Stimulated activated CD4-positive, alpha-beta T cell treated with anti-CD3 and anti-CD28 coated beads, Interleukin-15, amount 100 ng/mL, for 48 hours (primary cell): ENCODE measurements at places on chromosomes 5 and 9.

DNA sequence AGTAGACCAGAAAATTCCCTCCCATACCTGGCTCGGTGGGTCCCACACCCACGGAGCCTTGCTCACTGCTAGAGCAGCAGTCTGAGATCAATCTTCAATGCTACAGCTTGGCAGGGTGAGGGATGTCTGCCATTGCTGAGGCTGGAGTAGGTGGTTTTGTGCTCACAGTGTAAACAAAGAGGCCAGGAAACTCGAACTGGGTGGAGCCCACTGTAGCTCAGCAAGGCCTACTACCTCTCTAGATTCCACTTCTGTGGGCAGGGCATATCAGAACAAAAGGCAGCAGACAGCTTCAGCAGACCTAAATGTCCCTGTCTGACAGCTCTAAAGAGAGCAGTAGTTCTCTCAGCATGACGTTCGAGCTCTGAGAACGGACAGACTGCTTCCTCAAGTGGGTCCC lies 5.6 kb upstream of the GZMA start:
- DNase-seq: no peak

DNA sequence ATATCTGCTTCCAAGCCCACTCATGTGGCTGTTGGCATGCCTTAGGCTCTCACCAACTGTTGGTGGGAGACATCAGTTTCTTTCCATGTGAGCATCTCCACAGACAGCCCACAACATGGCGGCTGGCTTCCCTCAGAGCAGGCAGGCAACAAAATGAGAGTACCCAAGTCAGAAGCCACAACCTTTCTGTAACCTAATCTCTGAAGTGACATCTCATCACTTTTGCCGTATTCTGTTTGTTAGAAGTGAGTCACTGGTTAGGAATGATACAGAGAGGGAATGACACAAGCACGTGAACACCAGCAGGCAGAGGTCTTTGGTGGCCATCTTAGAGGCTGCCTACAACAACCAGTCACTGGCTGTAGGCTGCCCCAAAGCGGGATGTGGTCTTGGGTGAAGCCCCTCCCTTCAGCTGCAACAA lies 88.6 kb upstream of the RASGRF2 start:
- peak; percentile 39 for DNase-seq

DNA sequence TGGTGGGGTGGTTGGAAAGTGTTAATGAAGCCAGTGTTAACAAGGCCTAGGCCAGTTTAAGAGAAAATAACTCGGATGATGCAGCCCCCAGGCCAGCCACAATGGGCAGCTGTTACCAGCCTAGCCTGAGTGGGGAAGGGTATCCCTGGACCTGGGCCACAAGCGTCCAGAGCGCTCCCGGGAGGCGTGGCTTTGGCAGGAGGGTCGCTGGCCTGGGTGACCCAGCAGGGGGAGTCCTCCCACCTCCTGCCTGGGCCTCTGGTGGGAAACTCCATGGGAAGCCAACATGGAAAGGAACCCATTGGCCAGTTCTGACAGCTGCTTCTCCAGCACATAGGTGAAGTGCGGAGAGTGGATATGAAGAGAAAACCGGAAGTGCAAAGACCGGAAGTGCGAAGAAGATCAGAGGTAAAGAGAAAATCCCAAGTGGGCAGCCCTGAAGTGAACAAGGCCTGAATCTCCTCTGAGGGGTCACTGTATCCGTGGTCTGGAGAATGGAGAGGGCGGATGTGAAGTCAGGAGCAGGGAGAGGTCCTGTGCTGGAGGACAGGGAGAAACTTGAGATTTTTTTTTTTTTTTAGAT lies 79.0 kb downstream of the ADCY2 start:
- DNase-seq: no peak

- DNase-seq: no peak
These were observed 133.9 kb downstream of the LHFPL2 start for GRCh38 chr5:78514427-78515330.

DNA sequence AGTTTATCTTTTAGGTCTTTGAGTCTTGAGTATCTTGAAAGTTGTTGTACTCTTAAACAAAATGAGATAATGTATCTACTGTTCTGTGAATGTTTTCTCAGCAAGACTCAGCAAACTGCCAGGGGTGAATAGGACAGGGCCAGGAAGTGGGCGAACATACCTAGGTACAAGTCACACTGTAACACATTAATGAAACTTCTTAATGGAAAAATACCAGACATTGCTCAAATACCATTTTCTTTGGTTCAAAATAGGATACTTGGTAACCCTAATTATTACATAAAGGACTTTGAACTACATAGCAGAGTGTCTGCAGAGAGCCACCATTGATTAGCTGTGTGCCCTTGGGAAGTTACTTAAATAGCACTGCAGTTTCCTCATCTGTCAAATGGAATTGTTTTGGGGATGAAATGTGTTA lies 197.5 kb downstream of the ARHGEF28 start:
- DNase-seq: no peak

DNA sequence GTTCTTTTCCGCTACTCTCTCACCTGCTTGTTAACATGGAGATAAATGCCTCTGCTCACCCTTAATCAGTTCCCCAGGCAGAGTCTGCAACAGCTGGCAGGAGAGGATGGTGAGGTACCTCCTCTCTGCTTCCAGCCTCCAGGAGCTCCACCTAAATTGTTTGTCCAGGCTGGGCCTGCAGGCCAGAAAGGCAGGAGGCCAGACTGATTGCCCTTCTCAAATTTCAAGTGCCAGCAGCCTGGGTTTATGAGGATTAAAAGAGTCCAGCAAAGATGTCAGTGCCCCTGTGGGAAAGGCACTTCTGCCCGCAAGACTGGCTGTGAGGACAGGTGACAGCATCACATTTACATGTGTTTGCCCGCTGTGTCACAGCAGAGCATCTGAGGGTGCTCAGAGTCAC lies 19.8 kb downstream of the CORO2A start:
- no peak for DNase-seq

GRCh38 chr5:90353254-90353653 lies 56.3 kb downstream of the CETN3 start:
- DNase-seq: no peak

- DNase-seq: no peak
These were observed 136.2 kb downstream of the CFAP90 start for GRCh38 chr5:7714697-7715096.

DNA sequence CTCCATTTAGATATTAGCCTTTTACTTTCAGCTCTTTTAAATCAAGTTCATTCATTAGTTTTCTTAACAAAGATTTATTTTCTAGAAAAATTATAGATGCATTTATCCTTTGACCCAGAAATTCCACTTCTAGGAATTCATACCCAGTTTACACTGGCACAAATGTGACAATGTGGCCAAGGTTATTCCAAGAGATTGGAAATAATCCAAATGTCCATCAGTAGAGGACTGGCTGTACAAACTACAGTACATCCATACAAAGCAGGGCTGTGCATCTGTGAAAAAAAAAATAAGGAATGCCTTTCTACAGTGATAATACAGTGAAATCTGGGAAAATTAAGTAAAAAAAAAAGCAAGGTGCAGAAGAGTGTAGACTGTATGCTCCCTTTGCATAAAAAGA lies 149.2 kb downstream of the GABBR2 start:
- no peak for DNase-seq

DNA sequence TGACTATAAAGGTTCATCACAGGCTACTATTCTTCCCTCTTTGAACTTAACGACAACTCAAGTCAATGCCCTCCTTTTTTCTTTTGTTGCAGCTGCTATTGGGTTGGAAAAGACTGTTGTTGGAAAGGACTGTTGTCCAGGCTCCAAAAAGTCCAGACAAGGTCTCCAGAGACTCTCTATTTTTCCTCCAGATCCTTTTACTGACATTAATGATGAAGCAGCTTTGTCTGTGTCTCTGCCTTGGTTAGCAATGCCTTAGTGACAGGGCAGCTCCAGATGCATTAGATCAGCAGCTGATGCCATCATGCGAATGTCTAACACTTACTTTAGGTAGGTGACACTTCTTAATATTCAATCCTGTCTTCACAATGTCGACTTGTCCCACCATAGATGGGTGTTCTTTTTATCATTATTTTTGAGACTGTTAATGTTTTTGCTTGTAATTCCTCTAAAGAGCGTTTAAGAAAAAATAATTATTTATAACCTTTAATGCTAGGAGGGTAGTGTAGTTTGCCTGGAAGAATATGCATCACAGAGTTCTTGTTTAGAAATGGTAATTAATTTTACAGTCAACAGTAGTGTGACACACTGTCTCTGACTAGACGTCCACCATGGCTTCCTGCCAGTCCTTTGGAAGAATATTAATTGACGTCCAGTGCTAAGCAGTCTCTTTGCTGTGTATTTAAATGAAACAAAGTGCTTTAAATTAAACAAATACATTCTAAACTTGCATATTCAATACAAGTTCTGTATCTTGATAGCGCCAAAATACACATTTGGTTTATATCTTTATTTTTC lies 492.2 kb downstream of the NR2F1-AS1 start:
- DNase-seq: no peak

DNA sequence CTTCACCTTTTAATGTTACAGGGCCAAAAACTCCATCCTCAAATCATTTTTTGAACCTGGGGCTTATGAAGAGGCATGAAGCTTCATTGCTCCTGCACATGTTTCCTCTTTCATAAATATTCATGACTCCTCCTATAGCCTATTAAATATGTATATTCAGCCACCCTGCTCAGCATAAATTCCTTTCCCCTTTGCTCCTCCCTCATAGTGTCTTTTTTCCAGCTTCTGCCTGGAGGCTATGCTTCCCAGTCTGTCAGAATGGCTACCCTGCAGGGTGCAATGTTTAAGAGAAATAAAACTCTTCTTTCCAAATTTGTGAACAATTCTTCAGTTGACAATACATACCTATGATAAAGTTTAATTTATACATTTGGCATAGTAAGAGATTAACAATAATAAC lies 1082.9 kb upstream of the CDH18 start:
- DNase-seq: no peak

GRCh38 chr5:171152382-171152781 lies 156.7 kb upstream of the TLX3 start:
- no peak for DNase-seq

GRCh38 chr5:63553073-63553472 lies 409.2 kb downstream of the HTR1A start:
- DNase-seq: no peak

GRCh38 chr5:76104027-76104426 lies 20.8 kb downstream of the SV2C start:
- DNase-seq: peak; percentile 13

DNA sequence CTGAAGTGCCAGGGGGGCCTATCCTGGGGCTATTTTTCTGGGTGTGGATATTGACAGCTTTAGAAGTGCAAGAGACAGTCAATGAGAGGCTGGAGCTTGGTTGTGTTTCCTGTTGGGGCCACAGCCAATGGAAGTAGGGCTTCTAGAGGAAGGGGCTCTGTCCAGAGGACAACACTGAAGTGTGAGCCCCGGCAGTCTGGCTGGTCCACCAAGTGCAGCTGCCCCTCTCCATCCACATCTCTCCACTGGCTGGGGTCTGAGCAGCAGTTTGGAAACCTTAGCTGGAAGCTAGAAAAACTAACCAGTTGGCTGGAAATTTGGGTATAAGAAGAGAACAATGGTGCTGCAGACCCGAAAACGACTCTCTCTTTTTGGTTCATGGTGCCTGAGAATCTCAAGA lies 64.3 kb upstream of the PSD2 start:
- DNase-seq: no peak

- no peak for DNase-seq
These were observed 102.3 kb downstream of the ENC1 start for GRCh38 chr5:74538206-74538661.

DNA sequence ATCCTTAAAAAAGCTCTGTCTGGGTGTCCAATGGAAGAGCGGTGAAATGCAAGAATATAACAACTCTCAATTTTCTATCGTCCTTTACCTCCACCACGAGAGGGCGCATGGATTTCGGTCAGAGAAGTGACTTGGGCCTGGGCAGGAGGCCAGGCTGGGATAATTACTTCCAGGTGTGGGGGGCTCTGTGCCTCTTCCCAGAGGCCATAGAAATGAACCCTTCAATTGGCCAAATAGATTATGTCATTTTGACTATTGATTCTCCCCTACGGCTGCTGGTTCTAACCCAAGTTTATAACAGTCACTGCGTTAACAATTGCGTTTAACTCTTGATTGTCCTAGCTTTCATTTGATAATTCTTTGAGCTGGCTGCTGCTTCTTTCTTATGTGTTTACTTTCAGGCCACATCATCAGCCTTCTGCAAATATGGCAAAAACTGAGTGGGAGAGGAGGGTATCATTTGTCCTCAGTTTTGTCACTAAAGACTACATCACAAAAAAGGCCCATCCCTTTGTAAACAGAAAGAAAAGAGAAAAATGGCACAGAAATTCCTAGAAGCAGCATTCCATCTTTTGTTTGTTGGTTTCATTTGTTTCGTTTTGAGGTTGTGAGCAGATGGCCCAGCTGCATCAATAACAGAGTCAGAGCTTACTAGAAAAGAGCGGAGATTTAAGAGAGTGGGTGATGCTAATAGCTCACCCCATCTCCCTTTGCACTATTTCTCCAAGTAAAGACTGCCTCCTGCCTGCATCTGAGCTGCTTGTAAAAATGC lies 45.4 kb upstream of the ZFR start:
- peak; percentile 63 for DNase-seq

- no peak for DNase-seq
These were observed 127.0 kb upstream of the GDNF start for GRCh38 chr5:37966871-37967270.

GRCh38 chr5:59674763-59675162 lies 218.8 kb downstream of the PDE4D start:
- no peak for DNase-seq

- DNase-seq: no peak
These were observed 6.7 kb downstream of the IRF1 start for GRCh38 chr5:132483661-132484390.

- DNase-seq: no peak
These were observed 38.3 kb downstream of the RGS3 start for GRCh38 chr9:113501852-113502251.

DNA sequence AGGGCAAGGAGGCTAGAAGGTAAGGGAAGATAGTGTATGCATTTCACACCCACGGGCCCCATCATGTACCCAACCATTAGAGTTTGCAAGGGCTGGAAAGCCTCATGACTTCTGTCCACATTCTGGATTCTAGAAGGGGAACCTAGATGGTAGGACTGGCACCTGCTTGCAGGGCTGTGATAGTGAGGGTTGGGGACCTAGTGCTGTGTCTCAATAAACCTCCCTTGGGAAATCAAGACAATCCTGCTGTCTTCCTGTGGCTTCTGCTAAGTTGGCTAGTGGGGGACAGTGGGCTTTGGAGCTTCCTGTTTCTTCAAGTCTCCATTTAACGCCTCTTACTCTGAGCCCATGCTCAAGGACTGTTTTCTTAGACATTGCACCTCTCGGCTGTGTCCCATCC lies 43.6 kb upstream of the SYNPO start:
- no peak for DNase-seq

- DNase-seq: no peak
These were observed 185.0 kb downstream of the ATPSCKMT start for GRCh38 chr5:10064546-10065195.
